SHP77 (cell line): ENCODE measurements at places on chromosomes 2 and 18.

DNA sequence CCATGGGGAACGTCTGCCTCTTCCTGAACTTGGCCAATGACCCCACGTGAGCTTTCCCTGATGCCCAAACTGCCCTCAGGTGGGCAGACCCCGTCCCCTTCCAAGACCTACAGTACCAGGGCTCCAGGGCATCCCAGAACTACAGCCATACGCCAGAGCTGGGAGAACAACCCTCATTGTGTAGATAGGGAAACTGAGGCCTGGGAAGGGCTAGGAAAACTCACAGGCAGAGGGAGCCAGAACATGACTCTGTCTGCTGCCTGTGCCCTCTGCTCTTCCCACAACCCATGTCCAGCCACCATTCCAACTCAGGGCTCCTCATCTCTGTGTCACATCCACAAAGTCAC, 16.8 kb upstream of the ANKRD53 start:
- no peak for DNase-seq

DNA sequence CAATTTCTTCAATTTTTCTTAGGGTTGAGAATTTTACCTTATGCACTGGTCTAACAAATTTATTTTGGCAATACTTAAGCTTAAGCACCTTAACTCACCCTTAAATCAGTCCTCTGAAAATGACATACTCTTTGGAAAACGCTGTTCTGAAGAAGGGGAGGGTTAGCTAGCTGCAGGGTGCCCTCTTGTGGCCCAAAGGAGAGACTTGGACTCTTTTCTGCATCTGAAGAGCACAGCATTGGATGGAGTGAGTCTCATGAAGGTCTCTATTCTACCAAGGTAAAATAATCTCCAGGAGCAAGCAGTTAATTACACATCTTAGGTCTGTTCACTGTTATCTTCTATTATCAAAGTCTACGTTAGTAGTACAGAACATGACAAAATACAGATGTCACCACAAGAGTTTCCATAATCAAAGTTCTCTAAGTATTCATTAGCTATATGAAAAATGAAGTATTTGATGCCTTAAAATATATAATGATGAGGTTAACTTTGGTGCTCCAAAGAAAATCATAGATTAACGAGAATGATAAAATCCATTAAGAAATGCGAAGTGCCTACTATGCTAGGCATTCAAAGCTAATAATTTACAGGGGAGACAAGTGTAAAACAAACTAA, 24.4 kb downstream of the PUM2 start:
- DNase-seq = peak; percentile 46

DNA sequence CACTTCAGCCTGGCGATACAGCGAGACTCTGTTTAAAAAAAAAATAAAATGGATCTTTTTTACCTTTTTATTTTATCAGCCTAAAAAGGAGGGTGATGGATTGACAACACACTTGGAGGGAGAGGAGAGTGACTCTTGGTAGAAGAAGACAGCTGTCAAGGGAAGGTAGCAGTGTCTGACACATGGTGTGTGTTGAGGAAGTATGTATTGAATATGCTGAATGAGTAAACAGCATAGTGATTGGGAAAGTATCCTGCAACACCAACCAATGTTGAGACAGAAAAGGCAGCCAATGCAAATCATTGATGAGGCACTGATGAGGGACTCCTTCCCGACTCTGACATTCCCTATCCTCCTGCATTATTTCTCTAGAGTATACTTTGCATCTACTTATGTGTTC, 306.4 kb downstream of the LPIN1 start:
- no peak for DNase-seq

DNA sequence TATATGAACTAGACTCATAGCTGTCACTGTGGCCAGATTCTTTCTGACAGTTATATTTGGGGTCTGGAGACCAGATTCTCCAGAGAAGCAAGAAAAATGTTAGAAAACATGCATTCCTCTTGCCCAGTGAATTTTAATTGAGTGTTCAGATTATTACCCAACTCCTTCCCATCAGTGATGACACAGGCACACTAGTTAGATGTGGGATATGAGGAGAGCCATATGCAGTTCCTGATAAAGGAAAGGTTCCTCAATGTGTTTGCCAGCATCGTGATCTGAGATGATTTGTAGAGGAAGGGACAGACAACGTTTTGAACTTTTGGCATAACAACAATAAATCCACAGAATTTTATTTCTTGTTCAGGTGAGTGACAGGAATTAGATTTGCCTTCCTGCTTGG, 308.6 kb downstream of the PIEZO2 start:
- no peak for DNase-seq
